ENCODE measurements at places on chromosomes 16 and 17.

- DNase-seq: no peak
Observed at GRCh38 chr17:1847191-1847590, 17.4 kb downstream of the RPA1 start.

- DNase-seq: no peak
Observed at GRCh38 chr17:32493976-32494513, 7.3 kb downstream of the CDK5R1 start.

GRCh38 chr17:35257208-35257659 lies 14.4 kb downstream of the SLFN5 start:
- DNase-seq: no peak

GRCh38 chr16:84737192-84738011 lies 37.6 kb downstream of the USP10 start:
- no peak for DNase-seq

- DNase-seq: no peak
Observed at GRCh38 chr17:50889528-50890118, 23.5 kb upstream of the TOB1 start.

DNA sequence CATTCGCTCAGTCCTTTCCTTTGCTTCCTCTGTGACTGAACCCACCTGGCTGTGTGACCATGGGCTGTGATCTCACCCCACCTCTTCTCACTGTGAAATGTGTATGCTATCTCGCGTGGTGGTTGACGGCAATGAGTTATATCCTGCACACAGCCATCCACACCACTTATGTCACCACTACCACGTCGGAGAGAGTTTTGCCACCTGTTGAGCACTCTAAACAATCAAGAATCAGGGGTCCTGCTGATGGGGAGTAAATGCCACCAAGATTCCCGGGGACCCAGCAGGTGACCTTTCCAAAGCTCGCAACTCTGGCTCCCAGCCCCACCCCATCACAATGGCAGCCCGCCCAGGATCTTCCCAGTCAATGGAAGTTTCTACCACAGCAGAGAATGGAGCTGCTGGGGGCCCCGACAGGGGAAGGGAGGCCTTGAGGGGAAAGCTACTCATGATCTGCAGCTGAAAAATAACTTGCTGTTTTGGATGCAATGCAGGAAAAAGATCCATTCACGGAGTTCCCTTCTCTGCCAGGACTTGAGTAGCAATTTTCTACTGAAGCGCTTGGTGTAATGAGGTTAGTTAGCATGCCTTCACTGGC lies 26.2 kb upstream of the RCVRN start:
- DNase-seq: no peak

GRCh38 chr17:74369221-74369620 lies 1.9 kb downstream of the GPR142 start:
- peak; percentile 4 for DNase-seq

DNA sequence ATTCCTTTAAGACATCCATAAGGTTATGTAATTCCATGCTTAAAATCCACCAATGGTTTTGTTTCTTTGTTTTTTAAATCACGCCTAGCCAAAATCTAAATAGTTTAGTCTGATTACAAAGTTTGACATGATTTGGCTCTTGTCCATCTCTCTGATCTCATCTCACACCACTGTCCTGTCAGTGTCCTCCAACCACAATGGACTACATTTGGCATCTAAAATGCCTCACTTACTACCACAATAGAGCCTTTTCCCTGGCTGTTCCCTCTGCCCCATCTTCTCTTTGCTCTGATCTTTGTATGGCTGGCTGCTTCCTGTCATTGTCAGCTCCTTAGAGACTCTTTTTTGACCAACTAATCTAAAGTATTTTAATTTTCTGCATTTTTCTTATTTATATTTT lies 157.2 kb downstream of the MYO1D start:
- no peak for DNase-seq

- DNase-seq: no peak
Observed at GRCh38 chr17:39054111-39054645, 87.0 kb upstream of the FBXO47 start.

DNA sequence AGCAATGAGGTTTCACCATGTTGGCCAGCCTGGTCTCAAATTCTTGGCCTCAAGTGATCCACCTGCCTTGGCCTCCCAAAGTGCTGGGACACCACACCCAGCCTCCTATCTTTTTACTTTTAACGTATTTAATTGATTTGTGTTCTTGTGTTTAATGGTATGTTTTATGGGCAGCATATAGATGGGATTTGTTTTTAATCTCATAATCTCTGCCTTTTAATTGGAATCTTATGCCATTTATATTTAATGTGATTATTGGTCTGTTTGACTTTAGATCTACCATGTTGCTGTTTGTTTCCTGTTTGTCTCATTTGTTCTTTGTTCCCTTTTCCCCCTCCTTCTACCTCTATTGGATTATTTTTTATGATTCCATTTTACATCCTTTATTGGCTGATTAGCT lies 12.2 kb downstream of the SLC26A11 start:
- DNase-seq: no peak

GRCh38 chr17:8628609-8629169 lies 1.8 kb downstream of the MYH10 start:
- DNase-seq: no peak

DNA sequence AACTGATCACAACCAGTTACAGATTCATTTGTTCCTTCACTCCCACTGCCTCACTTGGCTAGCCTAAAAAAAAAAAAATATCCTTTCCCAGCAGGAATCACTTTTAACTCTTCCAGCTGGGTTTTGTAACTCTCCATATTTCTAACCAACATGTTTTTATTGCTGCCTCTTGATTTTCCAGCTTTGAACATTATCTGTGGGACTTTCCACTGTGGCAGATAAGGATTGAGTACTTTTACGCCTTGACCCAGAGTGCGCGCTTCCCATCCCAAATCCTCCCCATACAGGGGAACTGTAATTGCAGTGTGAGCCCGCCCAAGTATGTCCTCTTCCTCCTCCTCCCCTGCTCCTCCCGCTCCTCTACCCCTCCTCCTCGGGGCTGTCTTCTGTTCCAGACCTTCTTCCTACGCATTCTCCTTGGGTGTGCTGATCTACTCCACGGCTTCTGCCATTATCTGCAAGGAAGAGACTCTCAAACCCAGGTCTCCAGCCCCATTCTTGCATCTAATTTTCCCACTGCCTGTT lies 43.4 kb downstream of the CYB5D2 start:
- DNase-seq: no peak

DNA sequence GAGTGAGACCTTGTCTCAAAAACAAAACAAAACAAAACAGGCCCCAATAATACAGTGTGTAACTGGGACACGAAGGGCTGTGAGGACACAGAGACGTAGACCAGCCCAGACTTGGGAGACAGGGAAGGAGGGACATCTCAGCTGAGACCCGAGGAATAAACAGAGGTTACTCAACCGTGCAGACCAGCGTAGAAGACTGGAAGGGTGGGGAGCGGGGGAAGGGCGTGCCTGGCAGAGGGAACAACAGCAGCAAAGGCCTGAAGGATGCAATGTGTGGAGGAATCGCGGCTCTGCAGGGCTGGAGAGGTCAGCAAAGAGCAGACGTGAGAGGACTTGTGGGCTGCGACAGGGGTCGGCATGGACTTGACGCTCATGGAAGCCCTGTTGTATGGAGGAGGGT lies 11.6 kb upstream of the CES4A start:
- DNase-seq: no peak

GRCh38 chr17:6729531-6729930 lies 16.4 kb upstream of the SLC13A5 start:
- DNase-seq: no peak

DNA sequence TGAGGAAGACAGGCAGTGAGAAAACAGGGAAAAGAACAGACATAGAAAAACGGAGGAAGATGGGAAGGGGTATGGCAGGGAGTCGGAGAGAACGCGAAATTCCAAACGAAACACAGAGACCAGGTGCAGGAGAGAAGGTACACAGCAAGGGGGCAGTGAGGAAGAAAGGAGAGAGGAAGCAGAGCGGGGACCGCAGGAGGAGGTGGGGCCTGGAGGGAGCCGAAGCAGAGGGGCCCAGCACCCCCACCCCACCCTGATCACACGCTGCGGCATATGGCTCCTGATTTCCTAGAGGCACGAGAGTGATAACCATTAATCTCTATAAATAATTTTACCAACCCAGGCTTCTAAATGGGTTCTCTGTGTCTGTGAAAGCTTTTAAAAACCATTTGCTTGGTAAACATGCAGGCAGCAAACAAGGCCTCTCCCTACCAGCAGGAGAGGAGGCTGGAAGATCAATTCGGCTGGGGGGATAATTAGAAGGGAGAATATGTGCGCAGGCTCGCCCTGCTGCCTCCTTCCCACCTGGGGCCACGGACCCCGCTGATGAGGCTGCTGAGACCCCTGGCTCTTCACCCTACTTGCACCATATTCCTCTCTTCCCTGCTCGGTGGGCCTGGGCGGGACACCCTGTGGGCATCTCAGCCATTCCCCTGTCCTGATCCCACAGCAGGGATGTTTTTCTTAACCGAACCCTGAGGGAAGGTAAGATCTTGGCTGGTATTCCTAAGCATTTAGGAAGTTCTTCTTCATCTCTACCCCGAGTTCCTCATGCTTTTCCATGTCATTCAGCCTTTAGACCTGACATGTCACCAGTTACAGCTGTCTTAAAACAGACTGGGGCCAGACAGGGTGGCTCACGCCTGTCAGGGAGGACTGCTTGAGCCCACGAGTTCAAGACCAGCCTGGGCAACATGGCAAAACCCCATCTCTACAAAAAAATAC lies 86.7 kb downstream of the TMEM132E start:
- DNase-seq: no peak

- no peak for DNase-seq
Observed at GRCh38 chr17:67867591-67867990, 42.3 kb downstream of the BPTF start.

DNA sequence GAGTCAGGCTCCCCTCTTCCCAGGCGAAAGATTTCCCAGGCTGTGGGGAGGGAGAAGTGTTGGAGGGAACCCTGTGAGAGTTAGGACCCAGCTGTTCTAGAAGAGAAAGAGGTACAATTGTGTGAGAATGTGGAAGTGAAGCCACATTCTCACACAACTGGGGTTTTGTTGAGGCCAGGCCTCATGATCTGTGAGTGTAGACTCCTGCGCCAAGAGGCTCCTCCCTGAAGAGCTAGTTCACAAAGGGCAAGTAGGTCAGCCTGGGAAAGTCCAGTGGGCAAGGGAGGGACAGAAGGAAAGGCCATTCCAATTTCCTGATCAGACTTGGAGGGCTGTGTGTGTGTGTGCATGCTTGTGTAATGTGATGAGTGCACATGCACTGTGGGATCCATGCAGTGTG lies 15.2 kb downstream of the CD300LF start:
- DNase-seq: no peak

DNA sequence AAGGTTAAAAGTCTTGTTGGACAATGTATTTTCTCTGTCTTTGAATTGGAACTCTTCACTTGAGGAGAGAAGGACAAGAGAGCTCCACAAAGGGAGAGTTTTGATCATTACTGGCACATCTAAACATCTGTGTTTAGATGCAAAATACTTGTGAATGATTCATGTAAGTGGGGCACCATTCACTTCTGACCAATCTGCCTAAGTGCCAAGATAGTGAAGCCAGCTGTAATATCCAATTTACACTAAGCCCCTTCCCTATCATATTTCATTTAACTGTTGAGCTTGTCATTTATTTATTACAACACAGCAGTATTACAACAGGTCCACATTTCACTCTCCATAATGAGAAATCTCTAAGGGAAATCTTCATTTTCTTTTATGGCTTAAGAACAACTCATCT lies 832.3 kb upstream of the GOT2 start:
- no peak for DNase-seq

GRCh38 chr17:6509031-6509771 lies 47.2 kb downstream of the PITPNM3 start:
- DNase-seq: no peak

DNA sequence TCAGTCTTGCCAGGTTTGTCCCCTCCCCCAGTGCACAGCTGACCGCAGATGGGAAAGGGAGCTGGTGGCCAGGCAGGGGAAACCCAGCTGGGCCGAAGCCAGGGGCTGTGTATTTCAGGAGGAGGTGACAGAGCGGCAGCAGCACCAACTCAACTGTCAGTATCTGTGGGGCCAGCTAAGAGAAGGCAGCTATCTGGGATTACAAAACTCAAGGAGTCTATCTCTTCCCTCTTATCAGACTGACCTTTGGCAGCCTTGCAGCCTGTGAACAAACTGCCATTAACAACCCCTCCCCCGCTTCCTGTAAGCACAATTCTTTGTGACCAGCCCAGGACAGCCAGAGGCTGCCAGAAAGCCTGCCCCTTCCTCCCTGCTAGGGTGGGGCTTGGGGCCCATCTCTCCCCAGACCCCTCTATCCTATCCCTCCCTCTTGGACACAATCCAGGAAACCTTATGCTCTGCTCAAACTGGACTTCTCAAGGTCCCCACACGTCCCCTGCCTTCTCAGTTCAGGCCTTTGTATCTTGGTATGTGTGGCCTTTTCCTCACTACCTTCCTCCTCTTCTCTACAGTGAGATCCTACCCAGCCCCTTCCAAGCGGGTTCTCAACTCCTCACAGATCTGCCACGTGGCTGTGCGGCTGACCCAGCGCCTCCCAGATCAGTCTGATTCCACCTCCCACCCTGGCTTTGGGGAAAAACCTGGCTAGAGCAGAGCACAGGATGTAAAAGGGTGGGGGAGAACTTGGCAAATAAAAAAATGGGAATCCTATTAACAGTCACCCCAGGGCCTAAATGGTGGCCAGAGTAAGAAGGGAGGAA lies 10.5 kb downstream of the ST3GAL2 start:
- no peak for DNase-seq

DNA sequence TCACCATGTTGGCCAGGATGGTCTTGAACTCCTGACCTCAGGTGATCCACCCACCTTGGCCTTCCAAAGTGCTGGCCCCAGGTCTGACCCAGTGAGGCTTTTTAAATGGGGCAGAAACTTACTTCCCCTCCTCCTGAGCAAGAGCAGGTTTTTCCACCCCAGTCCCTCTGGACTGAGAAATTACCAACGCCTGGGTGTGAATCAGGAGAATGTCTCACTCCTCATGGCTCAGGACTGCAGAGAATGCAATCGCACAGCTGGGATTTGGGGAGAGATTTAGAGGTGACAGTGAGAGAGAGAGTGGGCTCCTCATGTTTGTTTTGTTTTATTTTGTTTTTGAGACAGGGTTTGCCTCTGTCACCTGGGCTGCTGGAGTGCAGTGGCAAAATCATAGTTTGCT lies 203.6 kb downstream of the RAB11FIP4 start:
- DNase-seq: no peak

- DNase-seq: no peak
Observed at GRCh38 chr17:77873500-77874302, 84.8 kb upstream of the TNRC6C start.

GRCh38 chr17:82097919-82098168 lies 192 bp downstream of the FASN start:
- no peak for DNase-seq

DNA sequence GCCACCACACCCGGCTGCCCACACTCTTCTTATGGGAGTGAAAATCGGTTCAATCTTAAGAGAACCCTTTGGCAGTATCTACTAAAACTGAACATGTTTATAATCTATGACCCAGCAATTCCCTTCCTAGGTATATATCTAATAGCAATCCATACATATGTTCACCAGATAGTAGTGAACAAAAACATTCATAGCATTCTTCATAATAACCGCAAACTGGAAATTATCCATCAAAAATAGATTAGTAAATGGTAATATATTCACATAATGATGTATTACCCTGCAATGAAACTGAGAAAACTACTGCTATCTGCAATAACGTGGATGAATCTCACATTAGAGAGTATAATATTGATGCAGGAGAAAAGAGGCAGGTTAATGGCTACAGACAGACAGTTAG lies 23.1 kb downstream of the COPRS start:
- no peak for DNase-seq

GRCh38 chr16:87135246-87136030 lies 181.8 kb downstream of the C16orf95 start:
- DNase-seq: no peak

GRCh38 chr16:57544124-57544653 lies 1.7 kb downstream of the ADGRG5 start:
- no peak for DNase-seq
